Daoy (cell line): ENCODE measurements at places on chromosomes 1 and 21.
A peak's percentile ranks its signal among the peaks of the same experiment; 100 is the strongest.

DNA sequence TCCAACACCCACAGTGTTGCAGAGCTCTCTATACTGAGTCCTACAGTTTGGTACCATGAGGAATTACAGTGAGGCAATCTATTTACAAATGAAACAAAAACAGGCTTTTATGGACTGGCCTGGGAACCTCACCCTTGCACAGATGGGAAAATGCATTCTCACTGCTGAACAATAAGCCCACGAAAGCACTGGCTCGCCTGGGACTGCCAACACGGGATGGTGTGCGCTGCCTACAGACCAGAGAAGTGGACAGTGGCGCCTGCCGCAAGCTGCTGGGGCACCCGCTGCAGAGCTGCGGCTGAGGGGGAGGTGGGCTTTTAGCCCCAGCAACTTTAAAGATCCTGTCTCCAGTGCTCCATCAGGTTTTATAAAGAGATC, 28.5 kb upstream of the ABCG1 start:
- no peak for DNase-seq

DNA sequence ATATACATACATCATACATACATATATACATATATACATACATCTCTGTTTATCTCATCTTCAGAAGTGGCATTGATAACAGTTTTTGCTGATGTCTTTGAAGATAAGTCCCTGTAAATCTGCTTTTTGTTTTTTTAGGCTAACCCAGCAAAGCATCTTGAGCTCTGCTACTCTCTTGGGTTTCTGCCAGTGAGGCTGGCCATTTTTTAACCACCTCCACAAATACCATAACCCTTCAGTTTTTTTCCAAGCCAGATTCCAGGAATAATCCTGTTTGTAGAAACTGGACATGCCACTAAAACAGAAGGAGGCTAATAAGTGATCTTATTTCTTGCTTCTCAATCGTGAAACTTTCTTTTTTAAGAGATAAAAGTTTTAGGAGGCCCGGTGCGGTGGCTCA, 21.6 kb downstream of the SDHC start:
- no peak for DNase-seq

- DNase-seq, result no peak
Observed at GRCh38 chr1:182847105-182847504, 8.0 kb downstream of the DHX9 start.

- DNase-seq, result peak; percentile 72
Observed at GRCh38 chr1:42146626-42147320, 6.4 kb upstream of the GUCA2B start.

DNA sequence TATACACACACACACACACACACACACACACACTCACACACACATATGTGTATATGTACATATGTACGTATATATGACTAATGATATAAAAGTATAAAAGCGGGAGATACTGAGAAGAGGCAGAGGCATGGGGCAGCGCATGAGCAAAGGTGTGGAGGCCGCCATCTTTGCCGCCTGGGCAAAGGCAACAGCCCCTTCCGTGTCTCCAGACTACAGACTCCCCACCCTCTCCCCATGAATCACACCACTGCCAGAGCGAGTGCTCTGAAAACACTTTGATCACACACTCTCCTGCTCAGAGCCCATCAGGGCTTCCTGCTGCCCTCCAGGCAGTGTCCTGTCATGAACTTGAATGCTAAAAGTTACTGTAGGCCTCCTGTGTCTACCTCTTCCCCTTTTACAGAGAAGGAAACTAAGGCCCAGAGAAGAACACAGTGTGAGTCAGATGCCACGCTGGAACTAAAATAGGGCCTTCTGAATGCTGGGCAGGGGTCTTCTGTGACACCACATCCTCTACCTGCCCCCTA, 54.7 kb upstream of the SSBP3 start:
- no peak for DNase-seq

GRCh38 chr21:37797403-37797802, 118.9 kb downstream of the KCNJ6 start:
- DNase-seq, result peak; percentile 19

DNA sequence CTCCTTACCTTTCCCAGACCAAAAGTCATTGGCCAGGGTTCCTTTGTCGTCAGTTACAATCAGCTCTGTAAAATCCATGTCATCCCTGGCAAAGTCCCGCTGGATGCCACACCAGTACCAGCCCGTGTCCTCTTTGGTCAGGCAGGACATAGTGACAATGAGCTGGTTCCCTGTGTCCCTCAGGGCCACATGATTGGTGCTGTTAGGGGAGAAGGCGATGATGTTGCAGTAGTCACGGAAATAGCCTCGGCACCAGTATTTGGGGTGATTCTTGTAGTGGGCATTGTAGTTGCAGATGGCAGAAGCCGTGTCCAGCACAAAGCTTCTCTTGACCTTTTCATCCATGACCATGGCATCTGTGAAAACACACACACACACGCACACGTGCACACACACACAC, 14.8 kb downstream of the ADORA3 start:
- DNase-seq, result no peak

- DNase-seq, result peak; percentile 52
Observed at GRCh38 chr1:115976921-115977498, 697 bp downstream of the SLC22A15 start.

GRCh38 chr21:45403825-45404729, 888 bp upstream of the COL18A1 start:
- peak; percentile 61 for DNase-seq

- DNase-seq, result no peak
Observed at GRCh38 chr1:230752407-230752806, 5.2 kb downstream of the CAPN9 start.

GRCh38 chr1:214111796-214112195, 124.0 kb downstream of the PROX1 start:
- no peak for DNase-seq

- DNase-seq, result no peak
Observed at GRCh38 chr1:155971910-155972809, 6.2 kb downstream of the ARHGEF2 start.

DNA sequence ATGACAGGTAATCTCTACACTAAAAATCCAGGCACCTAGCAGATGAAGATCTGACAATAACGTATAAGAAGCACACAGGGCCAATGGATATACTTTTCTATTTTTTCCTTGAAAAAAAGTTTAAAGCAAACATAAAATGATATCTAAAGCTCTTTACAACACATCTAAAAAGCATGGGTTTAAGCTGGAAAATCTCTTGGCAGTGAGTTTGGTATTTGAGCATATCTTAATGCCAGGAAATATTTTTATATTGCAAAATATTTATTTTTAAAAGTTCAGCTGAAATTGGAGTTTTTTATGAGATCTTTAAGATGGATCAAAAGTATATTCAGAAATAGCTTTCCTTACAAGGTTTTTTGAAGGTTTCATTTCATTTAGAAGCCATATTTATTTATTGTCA, 40.5 kb downstream of the SLC5A9 start:
- no peak for DNase-seq

DNA sequence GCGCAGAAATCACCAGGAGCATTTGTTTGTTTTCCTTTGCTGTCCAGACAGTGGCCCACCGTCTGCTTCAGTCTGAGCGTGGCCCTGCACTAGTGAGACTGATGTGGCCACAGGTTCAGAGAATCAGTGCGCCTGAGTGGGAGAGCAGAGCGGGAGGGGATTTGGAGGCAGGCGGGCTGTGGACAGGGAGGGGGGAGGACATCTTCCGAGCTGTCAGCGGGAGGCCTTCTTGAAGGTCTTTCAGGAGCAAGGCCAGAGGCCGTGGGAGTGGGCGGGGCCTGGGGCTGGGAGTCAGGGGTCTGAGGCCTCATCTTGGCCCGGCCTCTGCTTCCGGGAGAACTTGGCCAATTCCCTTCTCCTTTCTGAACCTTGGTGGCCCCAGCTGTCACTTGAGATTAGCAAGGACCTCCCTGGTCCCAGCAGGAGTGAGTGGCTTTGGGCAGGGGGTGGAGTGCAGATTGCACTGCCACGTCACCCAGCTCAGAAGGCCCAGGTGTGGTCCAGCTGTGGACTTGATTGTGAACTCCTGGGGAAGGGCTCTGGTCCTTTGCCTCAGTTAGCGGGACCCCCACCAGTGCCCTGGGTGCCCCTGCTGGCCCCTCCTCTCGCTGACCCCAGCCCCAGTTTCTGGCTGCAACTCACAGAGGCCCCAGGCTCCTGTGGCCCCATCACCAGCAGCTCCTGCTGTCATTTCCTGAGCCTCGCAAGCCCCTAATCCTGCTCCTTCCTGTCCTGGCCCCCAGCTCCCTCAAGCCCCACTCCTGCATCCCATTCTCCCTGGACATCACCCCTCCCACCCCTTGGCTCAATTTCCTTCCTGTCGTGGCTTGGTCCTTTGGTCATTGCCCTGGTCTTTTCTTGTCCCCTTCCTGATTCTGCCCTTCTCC, 8.4 kb downstream of the TNFRSF1B start:
- DNase-seq, result no peak

GRCh38 chr1:179817789-179818188, 59.8 kb downstream of the TOR1AIP2 start:
- no peak for DNase-seq

- DNase-seq, result no peak
Observed at GRCh38 chr1:175755516-175756070, 12.2 kb upstream of the TNR start.

DNA sequence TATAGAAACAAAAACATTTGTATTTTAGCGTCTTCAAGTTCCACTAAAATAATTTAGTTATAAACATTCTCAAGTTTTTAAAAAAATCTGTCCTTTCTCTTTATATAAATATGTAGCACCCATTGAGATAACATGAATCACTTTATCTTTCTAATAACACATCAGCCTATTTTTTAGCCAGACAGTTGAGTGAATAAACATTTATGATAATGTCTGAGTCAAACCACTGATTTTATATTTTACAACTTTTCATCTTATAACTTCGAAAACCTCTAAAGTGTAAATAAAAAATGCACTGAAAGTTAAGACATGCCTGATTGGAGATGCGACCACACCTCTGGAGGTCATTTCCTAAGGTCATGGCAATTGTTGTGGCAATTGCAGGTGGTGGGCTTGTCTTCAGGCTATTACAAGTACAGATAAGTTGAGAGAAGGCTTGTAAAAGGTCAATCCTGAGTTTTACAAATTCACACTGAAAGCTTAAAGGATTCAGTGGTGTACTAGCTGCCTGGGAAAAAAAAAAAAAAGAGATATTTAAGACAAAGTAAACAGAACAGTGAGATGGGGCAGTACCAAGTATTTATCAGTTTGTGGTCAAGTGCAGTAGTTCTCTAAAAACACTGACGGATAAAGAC, 67.0 kb downstream of the INTS7 start:
- DNase-seq, result no peak

DNA sequence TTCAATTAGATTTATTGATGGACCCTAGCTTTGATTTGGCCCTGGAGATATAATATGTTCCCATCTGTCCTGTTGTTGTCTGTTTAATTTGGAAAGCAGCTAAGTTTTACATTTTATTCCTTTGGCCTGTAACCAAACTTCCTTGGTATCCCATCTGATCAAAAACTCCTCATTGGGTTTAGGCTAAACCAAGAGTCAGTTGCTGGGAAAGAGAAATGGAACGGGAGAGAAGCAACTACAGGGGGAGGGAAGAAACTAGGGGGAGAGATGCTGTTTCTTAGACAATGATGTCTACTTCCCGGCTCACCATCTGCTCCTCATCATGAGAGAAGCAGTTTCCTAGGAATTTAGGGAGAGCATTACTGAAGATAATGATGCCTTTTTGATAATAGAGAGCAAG, 141.8 kb downstream of the SYT2 start:
- no peak for DNase-seq

GRCh38 chr1:194298007-194298598, 1111.7 kb upstream of the B3GALT2 start:
- no peak for DNase-seq

DNA sequence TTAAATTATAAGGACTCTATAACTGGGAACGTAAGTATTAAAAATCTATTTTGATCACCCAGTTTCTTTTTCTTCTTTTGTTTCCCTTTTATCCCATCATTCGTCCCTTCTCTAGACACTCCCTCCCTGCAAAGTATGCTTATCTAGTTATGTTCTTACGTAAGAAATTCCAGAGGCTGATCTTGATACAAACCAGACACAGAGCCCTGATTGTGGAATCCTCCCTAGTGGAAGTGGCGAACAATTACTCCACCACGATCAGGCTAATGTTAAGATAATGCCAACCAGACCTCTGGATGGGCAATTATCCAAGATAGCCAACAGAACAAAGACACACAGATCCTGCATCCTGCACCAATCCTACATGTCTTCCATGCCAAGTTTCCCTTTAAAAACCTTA, 1557.4 kb downstream of the PLA2G4A start:
- no peak for DNase-seq

GRCh38 chr1:7669559-7670311, 101.4 kb upstream of the VAMP3 start:
- peak; percentile 66 for DNase-seq

DNA sequence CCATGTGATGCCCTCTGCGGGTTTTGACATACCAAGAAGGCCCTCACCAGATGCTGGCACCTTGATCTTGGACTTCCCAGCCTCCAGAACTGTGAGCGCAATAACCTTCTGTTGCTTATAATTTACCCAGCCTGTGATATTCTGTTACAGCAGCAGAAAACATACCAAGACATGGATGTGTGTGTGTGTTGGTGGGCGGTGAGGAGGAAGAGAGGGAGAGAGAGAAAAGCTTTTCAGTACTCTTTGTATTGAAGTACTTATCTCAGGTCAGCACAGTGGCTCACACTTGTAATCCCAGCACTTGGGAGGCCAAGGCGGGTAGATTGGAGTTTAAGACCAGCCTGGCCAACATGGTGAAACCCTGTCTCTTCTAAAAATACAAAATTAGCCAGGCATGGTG, 23.1 kb downstream of the TRAPPC10 start:
- no peak for DNase-seq

DNA sequence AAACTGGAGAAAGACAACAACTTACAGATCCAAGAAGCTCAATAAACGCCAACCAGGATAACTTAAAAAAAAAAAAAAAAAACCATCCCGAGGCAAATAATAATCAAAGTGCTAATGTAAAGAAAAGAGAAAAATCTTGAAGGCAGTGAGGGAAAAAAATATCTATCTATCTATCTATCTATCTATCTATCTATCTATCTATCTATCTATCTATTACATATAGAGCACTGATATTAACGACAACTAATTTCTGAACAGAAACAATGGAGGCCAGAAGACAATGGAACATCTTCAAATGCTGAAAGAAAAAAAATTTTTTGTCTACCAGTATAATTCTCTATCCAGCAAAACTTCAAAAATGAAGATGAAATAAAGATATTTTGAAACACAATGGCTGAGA, 18.0 kb downstream of the PACC1 start:
- DNase-seq, result no peak

DNA sequence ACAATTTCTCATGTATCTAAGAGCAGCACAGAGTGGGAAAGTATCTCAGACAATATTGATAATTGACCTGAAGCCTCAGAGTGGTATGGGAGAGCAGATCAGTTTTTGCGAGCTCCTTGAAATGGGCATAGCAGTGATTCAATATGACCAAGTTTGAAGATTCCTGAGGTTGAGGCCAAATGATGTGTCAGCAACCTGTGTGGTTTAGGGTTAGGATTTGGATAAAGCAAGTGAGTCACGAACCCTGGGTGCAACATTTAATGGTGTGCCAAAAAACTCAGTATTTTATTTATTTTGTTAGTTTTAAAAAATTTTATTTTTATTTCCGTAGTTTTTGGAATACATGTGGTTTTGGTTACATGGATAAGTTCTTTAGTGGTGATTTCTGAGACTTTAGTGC, 92.5 kb upstream of the C21orf91 start:
- DNase-seq, result peak; percentile 15
